Substantia nigra (tissue), 51 donors: ENCODE measurements at places on chromosomes 11 and 22.

- no peak for DNase-seq
Measured at GRCh38 chr11:102017026-102017425, 30.2 kb upstream of the CFAP300 start.

- no peak for DNase-seq
Measured at GRCh38 chr22:46142548-46143490, 7.5 kb upstream of the PPARA start.

DNA sequence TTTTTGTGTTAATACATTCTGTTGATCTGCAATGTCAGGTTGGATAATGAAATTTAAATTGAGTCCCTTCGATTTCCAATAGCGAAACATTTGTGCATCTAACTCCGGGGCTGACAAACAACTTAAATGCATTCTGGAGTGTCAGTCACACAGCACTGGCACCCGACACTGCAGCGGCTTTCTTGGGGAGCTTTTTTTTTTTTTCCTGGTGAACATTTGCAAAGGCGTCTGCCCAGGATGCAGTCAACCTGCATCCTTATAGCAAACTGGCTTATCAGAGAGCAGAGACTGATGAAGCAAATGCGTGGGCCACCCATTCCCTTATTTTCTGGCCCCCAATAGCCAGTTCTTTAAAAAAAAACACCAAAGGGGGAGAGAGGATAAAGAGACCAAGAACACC lies 1167.7 kb downstream of the LRRC4C start:
- no peak for DNase-seq

- DNase-seq = no peak
Measured at GRCh38 chr11:113241636-113242054, 72.7 kb upstream of the TTC12 start.

GRCh38 chr11:1640076-1640946 lies 10.7 kb downstream of the KRTAP5-5 start:
- no peak for DNase-seq

- DNase-seq = peak; percentile 96
Measured at GRCh38 chr11:64687204-64687603, 35.8 kb downstream of the NRXN2 start.

DNA sequence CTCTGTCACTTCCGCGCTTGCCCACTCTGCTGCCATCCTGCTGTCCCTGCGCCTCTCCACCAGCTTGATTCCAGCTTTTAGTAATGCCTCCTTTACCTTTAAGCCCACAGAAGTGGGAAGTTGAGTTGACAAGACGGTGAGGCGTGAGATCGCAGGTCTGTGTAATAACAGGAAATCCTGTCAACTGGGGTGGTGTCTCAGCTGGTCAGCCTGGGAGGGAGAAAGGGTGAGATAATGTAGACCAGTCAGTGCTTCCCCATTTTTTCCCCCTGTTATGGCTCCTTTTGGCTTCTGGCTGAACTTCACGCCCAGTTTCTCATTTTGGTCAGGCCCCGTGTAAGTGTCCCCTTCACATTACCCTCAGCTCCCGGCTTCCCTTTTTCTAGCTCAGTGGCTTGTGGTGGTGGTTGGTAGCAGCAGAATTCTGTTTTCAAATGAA lies 98.9 kb downstream of the TRAF6 start:
- no peak for DNase-seq

GRCh38 chr11:78806214-78807004 lies 231.7 kb upstream of the NARS2 start:
- no peak for DNase-seq

DNA sequence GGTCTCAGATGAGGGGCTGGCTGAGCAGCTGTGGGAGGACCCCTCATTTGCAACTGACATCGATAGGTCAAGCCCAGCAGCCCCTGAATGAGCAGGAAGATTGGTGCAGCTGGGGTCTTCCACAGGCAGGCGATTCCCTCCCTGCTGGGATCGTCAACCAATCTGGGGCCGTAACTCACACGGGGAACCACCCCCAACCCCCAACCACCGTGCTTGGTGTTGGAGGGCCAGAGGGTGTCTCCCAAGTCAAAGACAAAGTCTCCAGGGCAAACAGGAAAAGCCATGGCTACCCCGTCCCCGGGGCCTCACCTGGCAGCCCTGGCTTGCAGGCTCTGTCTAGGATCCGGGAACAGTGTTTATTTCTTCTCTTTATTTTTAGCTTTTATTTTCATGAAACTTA lies 26.9 kb upstream of the SCUBE1 start:
- DNase-seq = no peak

- no peak for DNase-seq
Measured at GRCh38 chr11:8961401-8961800, 2.8 kb downstream of the TMEM9B start.

GRCh38 chr11:60281485-60281884 lies 1.0 kb downstream of the MS4A4A start:
- DNase-seq = no peak

DNA sequence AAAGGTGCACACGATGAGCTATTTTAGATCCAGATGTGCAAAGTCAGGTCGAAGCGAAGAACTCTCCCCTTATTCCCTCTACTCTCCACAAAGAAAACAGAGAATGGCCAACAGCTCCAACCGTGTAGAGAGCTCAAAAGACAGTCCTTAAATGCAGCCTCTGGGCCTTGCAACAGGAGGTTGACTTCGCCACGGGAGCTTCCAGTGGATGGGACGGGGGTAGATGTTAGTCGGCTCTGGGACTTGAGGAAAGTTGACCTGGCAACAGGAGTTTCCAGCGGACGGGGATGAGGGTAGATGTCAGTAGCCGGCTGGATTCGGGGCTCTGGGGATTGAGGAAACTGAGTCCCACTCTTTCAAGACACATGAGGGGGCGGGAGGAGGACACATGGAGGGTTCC lies 450.4 kb downstream of the BRD1 start:
- DNase-seq = no peak

DNA sequence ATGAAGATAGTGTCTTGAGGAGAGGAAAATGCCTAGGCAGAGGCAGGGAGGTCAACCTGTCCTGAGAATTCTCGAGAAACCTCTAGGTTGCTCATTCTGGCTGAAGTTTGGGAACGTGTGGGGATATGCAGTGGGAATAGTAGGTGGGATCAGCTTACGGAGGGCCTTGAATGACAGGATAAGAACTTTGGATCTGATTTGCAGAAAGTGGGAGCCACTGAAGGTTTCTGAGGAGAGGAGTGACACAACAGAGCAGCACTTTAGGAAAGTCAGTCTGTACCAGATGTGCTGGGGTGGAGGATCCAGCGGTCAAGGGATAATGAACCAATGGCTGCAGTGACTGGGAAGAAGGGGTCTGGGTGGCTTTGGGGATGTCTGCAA lies 2.4 kb downstream of the CD82 start:
- DNase-seq = no peak

GRCh38 chr11:77592727-77593126 lies 3.0 kb downstream of the AQP11 start:
- DNase-seq = no peak

GRCh38 chr11:77130763-77131513 lies 2.9 kb downstream of the MYO7A start:
- DNase-seq = peak; percentile 22

DNA sequence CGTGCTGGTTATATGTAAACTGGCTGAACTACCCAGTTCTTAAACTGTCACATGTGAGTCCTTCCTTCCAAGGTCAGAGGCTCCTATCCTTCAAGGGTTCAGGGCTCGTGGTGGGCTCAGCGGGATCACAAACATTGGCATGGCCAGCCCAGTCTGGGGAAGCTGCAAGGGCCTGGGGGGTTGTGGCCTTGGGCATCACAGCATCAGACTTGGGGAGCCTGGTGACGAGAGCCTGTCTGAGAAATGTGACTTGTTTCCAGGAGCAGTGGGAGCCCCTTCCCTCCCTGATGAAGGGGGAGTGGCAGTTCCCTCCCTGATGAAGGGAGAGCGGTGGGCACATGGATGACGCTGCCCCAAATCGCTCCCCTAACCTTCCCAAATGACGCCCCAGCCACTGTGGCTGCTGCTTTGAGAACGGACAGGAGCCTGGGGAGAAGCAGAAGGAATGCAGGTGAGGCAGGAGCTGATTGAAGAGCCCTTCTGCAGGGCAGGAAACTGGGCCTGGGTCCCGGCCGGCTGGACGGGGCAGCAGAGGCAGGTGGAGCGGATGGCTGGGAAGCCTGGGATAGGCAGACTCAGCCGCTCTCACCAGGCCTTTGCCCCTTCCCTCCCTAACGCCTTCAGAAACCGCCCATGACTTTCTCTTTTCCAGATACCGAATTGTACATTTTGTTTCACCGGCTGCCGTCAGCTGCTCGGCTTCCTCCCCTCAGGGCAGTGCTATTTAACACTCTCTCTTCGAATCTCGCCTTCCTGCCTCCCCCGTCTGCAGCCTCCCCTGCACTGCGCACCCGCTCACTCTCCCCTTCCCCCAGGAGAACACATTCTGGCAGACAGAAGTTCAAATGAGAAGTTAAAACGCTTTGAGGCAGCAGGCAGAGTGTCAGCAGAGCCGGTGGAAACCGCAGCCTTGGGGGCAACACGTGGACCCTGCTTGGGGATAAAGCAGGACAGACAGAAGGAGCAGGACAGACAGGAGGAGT lies 1486.7 kb downstream of the BRD1 start:
- DNase-seq = no peak

GRCh38 chr11:36349351-36350136 lies 53.5 kb downstream of the PRR5L start:
- no peak for DNase-seq

DNA sequence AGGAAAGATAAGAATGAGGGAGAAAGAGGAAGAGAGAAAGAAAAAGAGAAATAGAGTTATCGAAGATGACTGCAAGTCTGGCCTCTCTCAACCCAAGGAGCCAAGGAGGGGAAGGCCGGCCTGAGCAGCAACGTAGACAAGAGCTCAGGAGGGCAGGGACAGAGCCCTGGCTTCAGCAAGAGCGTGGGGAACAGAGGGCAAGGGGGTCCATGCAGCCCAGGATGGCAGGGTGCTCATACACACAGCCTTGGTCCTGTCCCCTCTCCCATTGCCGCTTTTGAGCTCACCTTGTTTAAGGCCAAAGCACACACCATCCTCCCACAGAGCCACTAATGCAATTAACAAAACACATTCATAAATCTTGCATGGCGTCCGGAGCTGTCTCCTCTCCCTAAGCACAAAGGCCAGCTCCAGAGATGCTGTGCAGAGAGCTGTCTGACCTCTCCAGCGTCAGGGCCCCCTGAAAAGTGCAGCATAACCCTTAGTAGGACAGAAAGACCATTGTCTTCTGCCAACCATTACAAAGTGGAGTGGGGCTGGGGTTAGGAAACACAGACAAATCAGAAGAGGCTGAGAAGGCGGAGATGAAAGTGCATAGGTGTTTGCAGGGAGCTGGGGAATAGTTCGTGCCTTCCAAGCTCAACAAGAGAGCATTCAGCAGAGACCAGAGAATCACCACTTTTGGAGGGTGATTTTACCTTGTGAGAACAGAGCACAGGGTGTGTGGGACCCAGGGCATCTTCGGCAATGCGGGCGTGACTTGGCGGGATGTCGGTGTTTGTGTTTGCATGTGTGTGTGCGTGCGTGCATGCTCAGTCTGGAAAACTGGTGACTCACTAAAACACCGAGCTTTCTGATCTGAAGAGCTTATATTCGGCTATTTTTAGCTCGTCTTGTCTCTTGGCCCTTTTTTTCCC lies 28.2 kb upstream of the JAM3 start:
- no peak for DNase-seq

GRCh38 chr11:35088226-35088625 lies 50.7 kb upstream of the CD44 start:
- no peak for DNase-seq

DNA sequence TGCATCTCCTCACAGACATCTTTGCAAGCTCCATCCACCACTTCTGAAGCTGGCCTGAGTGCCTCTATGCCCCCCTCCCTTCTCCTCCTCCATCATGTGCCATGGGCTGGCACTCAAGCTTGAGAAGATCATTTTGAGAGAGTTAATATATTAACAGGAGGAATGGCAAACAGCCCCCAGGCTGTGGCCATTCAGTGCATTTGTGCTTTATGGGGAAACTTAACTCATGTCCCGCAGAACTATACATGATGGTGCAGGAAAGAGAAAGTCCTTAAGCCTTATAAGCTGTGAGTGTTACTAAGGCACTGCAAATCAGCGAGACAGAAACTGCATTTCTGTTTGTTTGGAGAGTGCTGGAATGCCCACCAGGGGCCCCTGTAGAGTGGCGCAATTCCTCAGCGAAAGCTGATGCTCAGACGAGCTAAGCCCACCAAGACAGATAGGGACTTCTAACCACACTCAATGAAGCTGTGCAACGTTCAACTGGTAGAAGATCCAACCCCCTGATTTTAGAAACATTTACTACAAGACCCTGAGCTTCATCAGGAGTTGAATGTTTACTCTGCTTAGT lies 26.8 kb upstream of the PHLDA2 start:
- DNase-seq = no peak

DNA sequence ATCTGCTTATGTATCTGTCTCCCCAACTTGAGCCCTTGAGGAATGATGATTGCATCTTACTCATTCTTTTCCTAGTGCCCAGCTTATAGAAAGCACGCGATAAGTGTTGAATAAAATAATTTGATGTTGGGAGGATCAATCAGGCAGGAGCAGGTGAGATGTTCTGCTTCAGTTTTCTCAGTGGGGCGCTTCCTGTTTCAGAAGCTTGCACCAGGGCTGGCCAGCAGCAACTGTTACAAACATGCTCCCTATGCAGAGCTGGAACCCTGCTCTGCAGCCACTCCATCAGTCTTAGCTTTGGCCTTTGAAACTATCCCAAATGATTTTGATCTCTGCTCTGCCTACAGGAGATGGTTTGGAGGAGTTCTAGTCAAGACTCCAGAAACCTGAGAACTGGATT lies 3.9 kb downstream of the ENDOD1 start:
- DNase-seq = no peak

DNA sequence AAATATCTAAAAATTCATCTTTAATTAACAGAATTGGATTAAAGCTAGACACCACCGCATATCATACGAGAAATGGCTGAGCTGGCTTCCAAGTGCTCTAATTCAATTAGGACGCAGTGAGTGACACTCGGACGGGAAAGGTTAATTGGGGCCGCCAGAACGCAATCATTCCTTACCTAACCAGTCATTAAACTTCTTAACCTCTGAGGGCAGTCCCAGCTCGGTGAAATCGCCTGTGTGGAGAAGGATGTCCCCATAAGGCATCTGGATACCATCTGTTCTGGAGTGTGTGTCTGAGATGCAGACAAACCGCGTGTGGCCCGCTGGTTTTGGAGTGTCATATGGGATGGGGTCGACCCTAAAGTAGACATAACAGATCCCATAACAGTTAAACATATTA lies 50.3 kb downstream of the MPPED2 start:
- no peak for DNase-seq

DNA sequence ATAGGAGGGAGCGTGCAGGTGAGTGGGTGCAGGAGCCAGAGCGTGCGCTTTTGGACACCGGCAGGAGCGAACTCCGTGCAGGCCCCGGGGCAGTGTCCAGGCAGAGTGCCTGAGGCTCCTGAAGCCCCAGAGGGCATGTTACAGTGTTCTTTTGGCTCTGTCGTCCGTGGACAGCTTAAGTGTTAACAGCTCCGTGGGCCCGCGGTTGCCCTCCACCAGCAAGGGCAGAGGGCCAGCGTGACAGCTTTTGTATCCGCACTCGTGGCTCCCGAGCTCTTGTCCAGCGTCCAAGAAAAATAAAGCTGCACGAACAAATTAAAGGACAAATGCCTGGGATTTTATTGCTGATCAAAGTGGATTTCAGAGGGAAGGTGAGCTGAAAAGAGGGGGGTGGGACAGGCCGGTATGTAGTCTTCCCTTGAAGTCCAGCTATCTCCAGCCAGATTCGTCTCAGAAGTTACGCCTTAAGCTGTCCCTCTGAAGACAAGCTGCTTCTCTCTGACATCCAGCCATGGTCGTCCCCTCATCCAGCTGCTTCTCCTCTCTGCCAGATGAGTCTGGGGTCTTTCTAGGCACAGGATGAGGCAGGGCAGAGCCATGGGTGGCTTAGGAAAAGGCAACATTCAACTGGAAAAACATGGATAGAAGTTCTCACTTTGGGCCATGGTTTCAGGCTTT lies 968 bp upstream of the TMEM109 start:
- no peak for DNase-seq
